ENCODE measurements at places on chromosomes 3 and 15.

DNA sequence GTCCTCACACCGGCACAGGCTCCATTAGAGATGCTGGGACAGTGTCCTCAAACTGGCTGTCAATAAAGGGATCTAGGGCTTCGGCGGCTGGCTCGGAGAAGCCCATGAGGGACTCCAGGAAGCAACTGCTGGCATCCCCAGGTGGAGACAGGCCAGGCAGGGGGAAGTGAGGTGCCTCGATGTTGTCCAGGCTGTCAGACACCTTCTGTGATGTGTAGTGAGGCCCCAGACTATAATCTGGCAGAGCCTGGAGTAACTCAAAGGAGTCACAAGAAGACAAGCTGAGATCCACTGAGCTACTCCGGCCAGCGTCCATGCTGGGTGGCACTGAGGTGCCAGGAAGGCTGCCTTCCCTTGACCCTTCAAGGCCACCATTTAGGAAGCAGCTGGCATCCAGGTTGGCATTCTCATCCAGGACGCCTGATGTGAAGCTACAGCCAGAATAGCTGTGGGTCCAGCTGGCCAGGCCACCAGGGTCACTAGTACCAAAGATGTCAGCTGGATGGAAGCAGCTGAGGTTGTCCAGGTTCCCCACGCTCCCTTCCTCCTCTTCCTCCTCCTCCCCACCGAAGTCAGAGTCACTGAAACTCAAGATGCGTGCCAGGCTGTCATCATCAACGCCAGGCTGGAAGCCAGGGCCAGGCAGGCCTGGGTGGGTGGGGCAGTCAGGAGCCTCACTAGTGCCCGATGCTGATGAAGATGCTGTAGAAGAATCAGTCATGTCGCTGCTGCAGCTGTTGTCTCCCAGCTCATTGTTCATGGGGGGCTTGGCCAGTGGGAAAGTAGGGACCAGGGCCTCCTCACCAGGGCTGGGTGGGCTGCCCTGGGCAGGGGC is 10.1 kb downstream of the CSRNP1 start:
- DNase-seq, result no peak

GRCh38 chr3:16379838-16380237 is 114.8 kb downstream of the OXNAD1 start:
- DNase-seq, result no peak

DNA sequence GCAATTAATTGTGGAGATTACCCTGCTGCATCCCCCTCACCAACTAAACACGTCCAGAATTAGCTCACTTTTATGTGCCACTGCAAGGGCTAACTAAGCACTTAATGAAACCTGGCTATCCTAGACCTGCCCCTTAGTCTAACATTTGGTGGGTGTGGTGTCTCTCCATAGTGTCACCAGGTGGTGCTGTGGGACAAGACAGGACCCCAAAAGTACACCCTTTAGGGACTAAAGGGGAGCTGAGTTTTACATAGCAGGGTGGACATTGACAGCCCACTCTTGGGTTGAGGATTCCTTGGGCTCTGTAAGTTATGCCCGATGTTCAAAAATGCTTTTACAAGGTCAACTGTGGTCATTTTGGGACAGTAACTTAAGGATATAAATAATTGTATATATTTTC is 5.7 kb downstream of the DUT start:
- DNase-seq, result peak; percentile 54

DNA sequence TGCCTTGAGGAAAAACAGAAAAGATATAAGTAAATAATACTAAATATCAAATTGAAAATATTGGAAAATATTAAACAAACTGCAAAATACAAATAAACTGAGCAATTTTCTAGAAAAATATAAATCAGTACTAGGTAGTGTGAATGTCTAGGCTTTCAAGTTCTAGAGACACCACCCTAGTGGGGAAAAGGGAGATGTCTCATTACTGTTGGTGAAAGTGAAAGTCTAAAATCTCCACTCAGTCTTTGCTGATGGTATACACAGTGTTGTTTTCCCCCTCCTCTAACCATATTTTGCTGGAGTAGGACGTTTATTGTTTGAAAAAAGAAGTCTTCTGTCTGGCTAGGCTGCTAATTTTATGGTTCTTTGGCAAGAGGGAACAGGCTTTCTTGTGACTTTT is 1368.9 kb downstream of the OTOL1 start:
- DNase-seq, result no peak

- DNase-seq, result no peak
Measured at GRCh38 chr15:38438031-38438986, 15.6 kb upstream of the FAM98B start.

GRCh38 chr3:69142090-69142489 is 19.7 kb upstream of the LMOD3 start:
- no peak for DNase-seq

GRCh38 chr3:10281951-10282350 is 10.8 kb downstream of the GHRL start:
- DNase-seq, result no peak

GRCh38 chr15:29337156-29337959 is 67.7 kb upstream of the NSMCE3 start:
- no peak for DNase-seq

DNA sequence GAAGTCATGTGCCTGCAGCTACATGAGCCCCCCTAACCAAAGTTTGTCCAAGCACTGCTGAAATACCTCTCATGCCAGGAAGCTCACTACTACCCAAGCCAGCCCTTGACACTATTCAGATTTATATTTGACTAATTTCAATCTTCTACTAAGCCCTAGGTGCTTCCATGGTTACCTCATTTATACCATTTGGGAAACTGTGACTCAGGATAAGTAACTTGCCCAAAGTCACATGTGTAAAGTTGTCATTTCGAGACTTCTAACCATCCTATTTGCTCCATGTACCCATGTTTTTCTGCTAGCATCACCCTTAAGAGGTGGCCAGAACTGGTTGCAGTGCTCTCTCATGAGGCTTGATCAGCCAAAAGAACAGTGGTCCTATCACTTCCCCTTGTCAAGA is 20.7 kb upstream of the TIMP4 start:
- no peak for DNase-seq

- DNase-seq, result no peak
Measured at GRCh38 chr3:124428372-124429128, 301.7 kb upstream of the UMPS start.

GRCh38 chr15:51864408-51865056 is 35.1 kb downstream of the TMOD3 start:
- DNase-seq, result peak; percentile 48

- DNase-seq, result no peak
Measured at GRCh38 chr3:159951540-159951939, 37.1 kb upstream of the IL12A start.

DNA sequence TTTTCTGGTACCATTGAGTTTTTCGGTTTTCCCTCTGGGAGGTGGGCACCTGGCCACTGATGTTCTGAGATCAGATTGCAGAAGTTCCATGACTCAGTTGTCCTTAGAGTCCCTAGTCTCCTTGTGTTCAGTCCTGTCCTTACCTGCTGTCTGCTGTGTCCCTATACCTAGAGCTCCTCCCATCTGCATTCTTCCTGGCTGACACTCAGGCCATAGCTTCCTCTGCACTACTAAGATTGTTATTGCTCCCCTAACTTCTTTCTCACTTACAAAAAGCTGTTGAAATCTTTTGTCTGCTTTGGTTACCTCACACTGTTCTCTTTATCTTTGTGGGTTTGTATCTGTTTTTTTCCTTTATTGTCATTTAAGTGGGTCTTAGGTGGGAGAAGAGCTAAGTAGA is 13.2 kb downstream of the USP3 start:
- DNase-seq, result no peak

All from H7 (cell line).